ENCODE measurements at places on chromosomes 1 and 21.

- H3K4me1 ChIP-seq: peaks cover 43% of the 10 kb centered on the region
- no peaks in the 10 kb centered on the region for H3K27me3 ChIP-seq
Measured at GRCh38 chr1:181040284-181040865, 6.6 kb downstream of the MR1 start.

DNA sequence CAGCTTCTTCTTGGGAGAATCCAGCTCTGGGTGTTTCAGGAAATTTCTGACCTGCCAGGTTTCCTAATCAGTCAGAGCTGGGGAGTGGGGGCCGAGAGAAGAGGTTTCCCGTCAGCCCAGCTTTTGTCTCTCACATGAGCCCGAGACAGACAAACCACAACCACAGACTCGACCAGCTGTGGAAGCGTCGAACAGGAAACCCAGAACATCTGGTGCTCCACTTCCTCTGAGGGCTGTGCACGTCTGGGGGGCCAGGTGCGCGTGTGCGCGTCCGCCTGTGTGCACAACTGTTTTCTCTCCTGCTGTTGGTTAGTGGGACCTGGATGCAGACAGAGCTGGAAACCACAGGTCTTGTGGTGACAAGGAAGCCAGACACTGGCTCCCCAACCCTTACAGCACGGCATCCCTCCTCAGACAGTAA, 113.0 kb upstream of the SLC25A33 start:
- H3K4me3 ChIP-seq: peak overlapping the region; percentile 26
- no peaks in the 10 kb centered on the region for H3K36me3 ChIP-seq
- DNase-seq: peak; percentile 97
- H3K27ac ChIP-seq: peak overlapping the region; percentile 90
- no peaks in the 10 kb centered on the region for H3K27me3 ChIP-seq

GRCh38 chr1:2031546-2032540, 12.7 kb downstream of the GABRD start:
- DNase-seq: no peak
- peaks cover under 1% of the 10 kb centered on the region for H3K4me1 ChIP-seq
- no peak overlapping the region for H3K4me3 ChIP-seq
- H3K27me3 ChIP-seq: no peaks in the 10 kb centered on the region
- H3K36me3 ChIP-seq: no peaks in the 10 kb centered on the region

DNA sequence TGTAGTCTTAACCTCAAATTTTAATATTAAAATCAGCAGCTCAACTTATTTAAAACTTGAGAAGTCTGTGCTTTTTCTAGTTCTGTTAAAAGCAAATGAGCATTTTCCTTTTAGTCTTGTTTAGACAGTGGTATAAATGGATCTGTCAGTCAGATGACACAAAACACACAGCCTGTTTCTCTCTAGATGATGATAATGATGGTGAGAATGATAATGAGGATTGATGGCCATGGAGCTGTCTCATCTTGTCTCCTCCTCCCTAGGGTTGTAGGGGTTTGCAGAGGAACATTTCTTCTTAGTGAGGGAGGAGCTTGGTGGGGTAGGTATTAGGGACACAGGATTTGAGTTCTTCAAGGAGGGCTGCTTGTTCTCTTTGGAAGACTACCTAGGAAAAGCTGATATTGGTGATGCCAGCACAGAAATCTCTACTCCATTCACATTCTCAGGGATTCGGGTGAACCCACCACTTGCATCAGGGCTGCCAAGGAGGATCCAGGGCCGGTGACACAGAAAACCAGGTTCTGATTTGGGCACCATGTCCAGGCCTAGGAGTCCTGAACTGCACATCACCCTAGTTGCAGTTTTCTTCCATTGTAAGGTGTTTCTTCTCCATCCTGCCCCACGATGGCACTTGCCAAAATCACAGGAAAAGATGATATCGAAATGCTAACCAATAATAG, 147.6 kb downstream of the RHOU start:
- H3K27me3 ChIP-seq: peaks cover 4% of the 10 kb centered on the region
- H3K4me1 ChIP-seq: no peaks in the 10 kb centered on the region
- no peak overlapping the region for H3K27ac ChIP-seq
- H3K36me3 ChIP-seq: no peaks in the 10 kb centered on the region

GRCh38 chr1:203175237-203175826, at the start of gene MYBPH:
TSS of gene MYBPH (minus strand) at chr1:203175826. CDS start at chr1:203175755, 71 bp downstream.
- H3K4me3 ChIP-seq: no peak within 1 kb of the TSS
- H3K27ac ChIP-seq: no peak within 1 kb of the TSS
- no peaks in the 10 kb centered on the region for H3K4me1 ChIP-seq
- no peaks in the 10 kb centered on the region for H3K36me3 ChIP-seq
- DNase-seq: no peak

GRCh38 chr1:54569339-54569738, 21.3 kb downstream of the ACOT11 start:
- no peaks in the 10 kb centered on the region for H3K27me3 ChIP-seq
- H3K36me3 ChIP-seq: no peaks in the 10 kb centered on the region
- no peak overlapping the region for H3K27ac ChIP-seq

GRCh38 chr1:12179111-12179519, 12.3 kb downstream of the TNFRSF1B start:
- peaks cover 25% of the 10 kb centered on the region for H3K4me1 ChIP-seq
- peak; percentile 87 for DNase-seq
- H3K27ac ChIP-seq: no peak overlapping the region
- no peak overlapping the region for H3K4me3 ChIP-seq
- peaks cover 14% of the 10 kb centered on the region for H3K27me3 ChIP-seq
- no peaks in the 10 kb centered on the region for H3K36me3 ChIP-seq

- no peaks in the 10 kb centered on the region for H3K36me3 ChIP-seq
- DNase-seq: no peak
- peaks cover 30% of the 10 kb centered on the region for H3K27me3 ChIP-seq
- no peaks in the 10 kb centered on the region for H3K4me1 ChIP-seq
- H3K27ac ChIP-seq: no peak overlapping the region
Measured at GRCh38 chr1:204736836-204737235, 51.3 kb upstream of the LRRN2 start.

- H3K4me3 ChIP-seq: no peak overlapping the region
- no peaks in the 10 kb centered on the region for H3K27me3 ChIP-seq
- no peak for DNase-seq
- no peaks in the 10 kb centered on the region for H3K36me3 ChIP-seq
Measured at GRCh38 chr1:150008699-150009098, 1.8 kb downstream of the OTUD7B start.

GRCh38 chr1:12287869-12288268, 58.0 kb downstream of the VPS13D start:
- no peak for DNase-seq
- no peaks in the 10 kb centered on the region for H3K27me3 ChIP-seq
- H3K4me1 ChIP-seq: no peaks in the 10 kb centered on the region
- H3K36me3 ChIP-seq: peaks cover 56% of the 10 kb centered on the region
- H3K27ac ChIP-seq: no peak overlapping the region
- no peak overlapping the region for H3K4me3 ChIP-seq

DNA sequence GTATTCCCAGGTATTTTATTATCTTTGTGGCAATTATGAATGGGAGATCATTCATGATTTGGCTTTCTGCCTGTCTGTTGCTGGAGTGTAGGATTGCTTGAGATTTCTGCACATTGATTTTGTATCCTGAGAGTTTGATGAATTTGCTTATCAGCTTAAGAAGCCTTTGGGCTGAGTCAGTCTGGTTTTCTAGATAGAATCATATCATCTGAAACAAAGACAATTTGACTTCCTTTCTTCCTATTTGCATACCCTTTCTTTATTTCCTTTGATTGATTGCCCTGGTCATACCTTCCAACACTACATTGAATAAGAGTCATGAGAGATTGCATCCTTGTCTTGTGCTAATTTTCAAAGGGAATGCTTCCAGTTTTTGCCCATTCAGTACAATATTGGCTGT, 8.0 kb downstream of the OR2L3 start:
- H3K36me3 ChIP-seq: no peaks in the 10 kb centered on the region
- no peaks in the 10 kb centered on the region for H3K4me1 ChIP-seq
- H3K27me3 ChIP-seq: no peaks in the 10 kb centered on the region
- no peak overlapping the region for H3K27ac ChIP-seq
- DNase-seq: no peak

DNA sequence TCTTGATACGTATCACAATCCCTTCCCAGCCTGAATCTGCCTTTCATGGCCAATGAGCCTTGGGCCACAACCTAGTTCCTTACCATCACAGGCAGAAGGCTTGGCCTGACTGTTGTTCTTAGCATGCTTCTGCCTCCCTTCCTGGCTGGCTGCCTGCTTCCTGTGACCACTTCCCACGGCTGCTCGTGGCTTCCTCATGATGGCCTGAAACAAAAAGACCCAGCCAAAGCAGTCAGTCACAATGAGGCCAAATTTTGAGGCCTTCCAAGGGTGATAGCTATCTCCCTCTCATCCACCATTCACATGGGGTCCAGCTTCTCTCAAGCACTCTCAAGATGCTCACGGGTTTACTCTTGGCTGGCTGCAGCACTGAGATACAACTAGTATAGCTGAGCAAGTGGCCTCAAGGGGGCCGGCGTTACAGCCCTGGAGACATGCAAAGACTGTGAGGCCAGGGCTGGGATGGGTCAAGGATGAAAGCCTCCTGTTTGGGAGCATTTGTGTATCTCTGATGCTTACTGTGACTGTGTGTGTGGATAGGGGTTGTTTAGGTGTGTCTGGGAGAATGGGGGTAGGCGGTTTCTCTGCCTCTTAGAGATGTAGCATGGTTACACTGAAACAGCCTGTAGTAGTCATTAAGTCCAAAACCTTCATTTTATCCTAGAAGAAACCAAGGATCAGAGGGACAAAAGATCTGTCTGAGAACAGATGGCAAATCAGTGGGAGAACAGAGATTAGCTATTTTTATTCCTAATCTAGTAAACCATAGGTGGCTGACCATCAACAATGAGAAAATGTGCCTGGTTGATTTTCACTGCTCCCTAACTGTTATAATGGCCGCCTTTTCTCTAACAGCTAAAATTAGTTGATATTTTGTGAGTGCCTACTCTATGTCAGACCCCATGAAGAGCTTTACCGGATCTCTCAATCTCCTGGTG, 5.4 kb upstream of the TOE1 start:
- H3K27me3 ChIP-seq: no peaks in the 10 kb centered on the region
- DNase-seq: peak; percentile 19
- peaks cover 47% of the 10 kb centered on the region for H3K36me3 ChIP-seq
- peaks cover 11% of the 10 kb centered on the region for H3K4me1 ChIP-seq

- H3K27me3 ChIP-seq: no peaks in the 10 kb centered on the region
- DNase-seq: peak; percentile 13
- H3K36me3 ChIP-seq: no peaks in the 10 kb centered on the region
- no peak overlapping the region for H3K4me3 ChIP-seq
Measured at GRCh38 chr1:183685112-183685713, 32.1 kb upstream of the APOBEC4 start.

DNA sequence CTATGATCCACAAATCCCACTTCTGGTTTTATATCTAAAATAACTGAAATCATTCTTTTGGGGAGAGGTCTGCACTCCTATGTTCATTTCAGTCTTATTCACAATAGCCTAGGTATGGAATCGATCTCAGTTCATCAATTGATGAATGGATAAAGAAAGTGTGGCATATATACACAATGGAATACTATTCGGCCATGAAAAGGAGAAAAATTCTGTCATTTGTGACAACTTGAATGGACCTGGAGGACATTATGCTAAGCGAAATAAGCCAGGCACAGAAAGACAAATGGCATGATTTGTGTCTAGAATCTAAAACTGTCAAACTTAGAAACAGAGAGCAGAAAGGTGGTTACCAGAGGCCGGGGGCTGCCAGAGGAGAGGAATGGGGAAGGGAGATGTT, 5.4 kb upstream of the KRTAP10-8 start:
- no peak for DNase-seq
- H3K36me3 ChIP-seq: no peaks in the 10 kb centered on the region
- H3K4me3 ChIP-seq: no peak overlapping the region
- no peak overlapping the region for H3K27ac ChIP-seq
- no peaks in the 10 kb centered on the region for H3K4me1 ChIP-seq
- H3K27me3 ChIP-seq: no peaks in the 10 kb centered on the region

DNA sequence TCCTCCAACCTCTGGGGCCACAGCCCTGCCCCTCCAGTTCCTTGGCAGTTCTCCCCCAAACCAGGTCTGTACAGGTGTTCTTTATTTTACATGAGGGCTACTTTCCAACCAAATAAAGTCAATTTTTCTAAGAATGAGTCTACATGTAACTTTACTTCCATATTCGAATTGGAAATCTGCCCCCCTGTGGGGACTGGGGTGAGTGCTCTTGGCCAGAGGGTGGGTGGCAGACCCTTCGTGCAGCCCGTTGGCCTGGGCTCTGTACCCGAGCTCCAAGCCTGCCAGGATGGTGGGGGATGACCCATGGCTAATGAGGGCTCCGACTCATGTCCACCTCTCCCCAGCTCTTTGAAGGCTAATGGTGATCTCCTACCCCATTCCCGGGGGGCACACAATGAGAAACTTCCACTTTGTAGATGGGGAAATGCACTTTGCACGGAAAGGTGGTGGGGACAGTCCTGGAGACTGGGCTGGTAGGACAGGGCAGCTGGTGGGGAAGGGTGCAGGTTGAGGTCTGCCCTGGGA, 589 bp upstream of the CATSPER4 start:
- H3K4me1 ChIP-seq: peaks cover 8% of the 10 kb centered on the region
- no peak for DNase-seq
- no peaks in the 10 kb centered on the region for H3K27me3 ChIP-seq
- H3K4me3 ChIP-seq: no peak overlapping the region

GRCh38 chr1:159208175-159208825, 3.6 kb downstream of the ACKR1 start:
- no peak for DNase-seq
- no peak overlapping the region for H3K4me3 ChIP-seq
- no peaks in the 10 kb centered on the region for H3K4me1 ChIP-seq
- H3K27ac ChIP-seq: no peak overlapping the region

- H3K27me3 ChIP-seq: peaks cover 4% of the 10 kb centered on the region
- peaks cover 20% of the 10 kb centered on the region for H3K4me1 ChIP-seq
- no peak overlapping the region for H3K27ac ChIP-seq
- DNase-seq: no peak
- 0 out of 2 replicates have a peak, but pooled peaks cover 3% of the 10 kb centered on the region for H3K36me3 ChIP-seq
Measured at GRCh38 chr1:46612937-46613660, 3.5 kb downstream of the MOB3C start.

- H3K27me3 ChIP-seq: no peaks in the 10 kb centered on the region
- H3K4me3 ChIP-seq: no peak overlapping the region
- no peak for DNase-seq
- no peaks in the 10 kb centered on the region for H3K36me3 ChIP-seq
- no peak overlapping the region for H3K27ac ChIP-seq
Measured at GRCh38 chr1:232728507-232729263, 76.5 kb upstream of the MAP10 start.

- H3K36me3 ChIP-seq: no peaks in the 10 kb centered on the region
- no peak overlapping the region for H3K27ac ChIP-seq
- no peaks in the 10 kb centered on the region for H3K27me3 ChIP-seq
- H3K4me3 ChIP-seq: no peak overlapping the region
- H3K4me1 ChIP-seq: no peaks in the 10 kb centered on the region
- DNase-seq: no peak
Measured at GRCh38 chr1:51629918-51630317, 13.0 kb downstream of the OSBPL9 start.

All from DND-41 (cell line).